NCI-H1105 (cell line): ENCODE measurements at places on chromosomes 11 and 22.

DNA sequence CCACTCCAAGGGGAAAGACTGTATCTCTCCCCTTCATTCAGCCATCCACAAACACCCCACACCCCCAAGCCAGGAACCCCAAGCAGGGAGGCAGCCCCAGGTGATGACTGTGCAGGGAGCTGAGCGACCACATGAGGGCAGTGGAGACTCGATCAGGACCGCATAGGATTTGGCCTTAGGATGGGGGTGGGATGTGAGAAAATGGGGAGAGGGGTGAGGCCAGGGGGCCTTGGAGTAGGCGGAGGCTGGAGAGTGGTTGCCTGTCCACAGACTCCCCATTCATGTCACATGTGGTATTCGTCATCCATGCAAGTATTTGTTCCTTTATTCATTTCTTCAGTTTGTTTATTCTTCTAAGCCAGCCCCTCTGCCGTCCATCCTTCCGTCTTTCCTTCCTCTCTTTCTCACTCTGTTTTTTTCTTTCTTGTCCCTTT lies 2.7 kb upstream of the RHOD start:
- DNase-seq, result peak; percentile 5

- no peak for DNase-seq
Measured at GRCh38 chr11:129012880-129013279, 70.2 kb upstream of the TP53AIP1 start.

DNA sequence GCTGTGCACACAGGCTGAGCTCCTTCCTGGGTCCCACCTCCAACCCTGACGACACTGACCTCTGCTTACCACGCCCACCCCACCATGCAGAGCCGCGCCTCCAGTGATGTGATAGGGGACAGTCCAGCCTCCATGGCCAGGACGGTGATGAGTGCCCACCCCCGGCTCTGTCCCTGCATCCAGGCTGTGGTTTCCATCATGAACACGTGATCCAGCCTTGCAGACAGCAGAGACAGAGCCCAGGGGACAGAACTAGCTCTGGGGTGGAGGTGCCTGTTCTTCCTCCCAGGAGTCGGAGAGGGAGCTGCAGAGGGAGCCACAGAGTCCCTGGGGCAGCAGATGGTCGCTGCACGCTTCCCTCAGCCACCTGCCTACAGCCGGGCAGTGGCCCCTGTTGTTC lies 42.6 kb upstream of the IGSF9B start:
- DNase-seq, result no peak

DNA sequence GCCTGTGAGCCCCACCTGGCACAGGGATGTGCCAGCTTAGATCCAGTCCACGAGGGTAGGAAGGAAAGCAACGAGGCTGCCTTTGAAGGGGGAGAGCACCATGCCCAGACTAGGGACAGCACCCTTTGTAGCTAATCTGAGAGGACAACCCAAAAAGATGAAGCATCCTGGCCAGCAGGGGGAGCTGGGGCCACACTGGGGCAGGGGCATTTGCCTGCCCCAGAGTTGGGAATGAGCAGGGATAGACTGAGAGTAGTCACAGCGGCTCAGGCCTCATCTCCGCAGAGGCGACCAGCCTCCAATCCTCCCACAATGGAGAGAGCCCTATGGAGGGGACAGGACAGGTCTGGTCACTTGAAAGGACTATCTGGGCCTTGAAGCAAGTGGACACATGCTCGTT lies 16.4 kb downstream of the LMO1 start:
- DNase-seq, result no peak

GRCh38 chr11:46315783-46316563 lies 31.3 kb upstream of the DGKZ start:
- DNase-seq, result peak; percentile 39

- DNase-seq, result no peak
Measured at GRCh38 chr11:8289492-8289918, 25.8 kb upstream of the LMO1 start.

- no peak for DNase-seq
Measured at GRCh38 chr22:28102151-28102812, 183.2 kb upstream of the PITPNB start.

DNA sequence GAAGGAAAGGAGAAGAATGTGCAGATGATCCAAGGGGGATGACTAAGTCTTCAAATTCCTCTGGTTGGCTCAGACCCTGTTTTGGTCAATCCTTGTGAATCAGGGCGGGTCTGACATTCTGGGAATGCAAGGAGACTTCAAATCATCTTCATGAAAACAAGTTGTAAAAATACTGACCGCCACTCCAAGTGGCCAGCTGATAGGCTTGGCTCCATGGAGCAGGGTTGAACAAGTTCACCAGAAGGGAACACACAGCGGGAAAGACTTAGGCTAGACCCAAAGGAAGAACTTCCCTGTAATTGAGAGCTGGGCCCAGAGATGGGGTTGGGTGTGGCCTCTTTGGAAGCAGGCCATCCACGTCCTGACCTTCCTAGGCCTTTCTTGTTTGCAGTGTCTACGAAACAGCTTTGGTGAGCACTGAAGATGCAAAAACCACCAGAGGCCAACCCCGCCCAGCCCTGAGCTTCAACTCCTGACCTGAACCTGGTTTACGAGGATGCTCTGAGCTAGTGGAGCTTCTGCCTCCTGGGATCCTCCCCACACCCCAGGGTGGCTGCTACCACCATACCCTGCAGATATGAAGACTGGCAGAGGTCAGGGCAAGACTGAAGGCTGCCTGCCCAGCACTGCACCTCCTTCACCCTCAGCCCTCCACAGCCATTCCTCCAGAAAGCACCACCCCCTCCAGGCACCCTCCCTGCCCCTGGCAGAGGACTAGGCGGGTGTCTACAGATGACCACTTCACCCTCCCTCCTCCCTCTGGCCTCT lies 26.1 kb downstream of the GDPD5 start:
- no peak for DNase-seq

DNA sequence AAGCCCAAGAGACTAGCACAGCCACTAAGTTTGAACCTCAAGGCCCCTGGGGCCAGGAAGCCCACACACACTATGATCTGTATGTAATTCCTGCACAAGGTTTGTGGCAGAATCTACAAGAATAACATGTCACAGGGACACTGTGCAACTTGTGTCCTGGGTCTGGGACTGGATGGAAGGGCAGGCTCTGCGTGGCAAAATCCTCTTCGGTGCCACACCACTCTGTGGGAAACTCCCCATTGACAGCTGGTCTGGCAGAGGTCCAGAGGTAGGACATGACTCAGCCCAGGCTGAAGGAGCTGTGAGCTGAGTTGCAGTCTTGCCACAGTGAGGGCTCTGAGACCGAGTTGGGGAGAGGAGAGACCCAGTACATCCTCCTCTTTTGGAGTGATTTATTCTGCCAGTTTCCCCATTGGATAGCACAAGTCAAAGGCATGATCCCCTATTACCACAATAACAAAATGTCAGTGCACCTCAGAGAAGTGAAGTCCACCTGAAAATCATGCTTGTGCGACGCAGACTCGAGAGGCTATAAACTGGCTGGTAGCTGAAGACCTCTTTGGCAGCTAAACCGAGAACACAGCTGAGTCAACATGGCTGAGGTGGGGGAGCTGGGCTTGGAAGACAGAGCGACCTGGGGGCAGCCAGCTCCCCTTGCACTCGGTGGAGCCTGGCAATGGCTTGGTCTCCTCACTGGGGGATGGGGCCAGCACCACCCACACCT lies 23.3 kb upstream of the SERPIND1 start:
- DNase-seq, result peak; percentile 10

DNA sequence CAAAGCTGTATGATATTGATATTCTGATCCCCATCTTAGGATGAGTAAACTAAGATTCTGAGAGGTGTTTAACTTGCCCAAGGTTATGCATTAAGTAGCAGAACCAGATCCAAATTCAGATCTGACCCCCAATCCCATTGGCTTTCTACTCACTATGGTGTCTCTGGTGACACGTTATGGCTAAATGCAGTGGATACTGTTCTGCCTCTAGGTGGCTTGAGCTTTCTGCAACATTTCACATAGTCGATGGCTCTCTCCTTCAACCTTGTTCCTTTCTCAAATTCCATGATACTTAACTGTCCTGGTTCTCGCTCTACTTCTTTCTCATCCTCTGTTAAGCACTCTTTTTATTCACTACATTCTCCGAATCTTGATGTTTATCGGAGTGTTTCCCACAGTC lies 9.4 kb downstream of the C11orf97 start:
- DNase-seq, result no peak

DNA sequence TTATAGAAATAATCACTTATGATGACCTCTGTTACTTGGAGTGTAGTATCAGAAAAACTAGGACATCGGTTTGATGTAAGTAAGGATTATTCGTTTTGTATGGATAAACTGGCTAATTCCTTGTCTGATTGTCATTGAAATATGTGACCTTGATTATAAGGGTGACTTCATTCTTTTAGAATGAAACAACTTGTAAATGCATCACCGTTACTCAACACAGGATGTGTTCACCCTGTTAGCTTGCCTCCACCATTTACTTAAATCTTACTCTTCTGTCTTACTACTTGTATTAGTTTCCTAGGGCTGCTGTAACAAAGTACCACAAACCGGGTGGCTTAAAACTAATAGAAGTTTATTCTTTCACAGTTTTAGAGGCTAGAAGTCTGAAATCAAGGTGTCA lies 7.9 kb downstream of the SFI1 start:
- DNase-seq, result no peak

- no peak for DNase-seq
Measured at GRCh38 chr22:23086787-23087186, 16.5 kb downstream of the GNAZ start.

- DNase-seq, result no peak
Measured at GRCh38 chr11:284105-285020, 4.6 kb upstream of the PGGHG start.

GRCh38 chr11:44883277-44883676 lies 67.4 kb downstream of the TP53I11 start:
- no peak for DNase-seq

- DNase-seq, result no peak
Measured at GRCh38 chr22:43183496-43184277, 3.2 kb downstream of the TTLL12 start.

GRCh38 chr11:61949169-61950034 lies 749 bp upstream of the BEST1 start:
- DNase-seq, result peak; percentile 71

DNA sequence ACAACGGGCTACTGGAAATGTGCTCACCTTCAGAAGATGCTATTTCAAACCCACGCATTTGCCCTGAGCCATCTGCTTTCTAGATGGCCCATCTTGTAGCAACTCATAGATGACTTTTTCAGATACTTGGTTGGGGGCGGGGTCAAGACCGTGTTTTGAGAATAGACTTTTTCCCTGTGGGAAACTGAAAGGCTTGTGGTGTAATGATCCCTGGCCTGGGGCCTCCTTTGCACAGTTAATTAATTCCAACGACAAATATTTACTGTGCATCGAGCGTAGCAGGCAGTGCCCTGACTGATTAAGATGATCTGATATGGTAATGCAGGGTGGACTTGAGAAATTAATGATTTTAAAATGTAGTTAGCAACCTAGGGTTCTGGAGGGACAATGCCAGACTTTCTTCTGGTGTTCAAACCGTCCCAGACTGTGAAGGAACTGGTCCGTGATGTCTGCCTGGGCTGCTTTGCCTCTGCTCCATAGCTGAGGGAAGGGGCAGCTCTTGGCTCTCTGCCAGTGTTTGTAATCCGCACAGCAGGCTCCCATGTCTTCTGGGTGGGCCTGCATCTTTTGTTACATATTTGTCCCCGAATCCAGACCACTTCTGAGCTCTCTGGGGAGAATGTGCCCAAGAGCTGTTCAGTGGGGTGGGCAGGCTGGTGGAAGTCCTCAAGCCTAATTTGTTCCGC lies 84.8 kb downstream of the ADAMTS15 start:
- DNase-seq, result peak; percentile 2

GRCh38 chr11:133263332-133263731 lies 269.0 kb downstream of the OPCML start:
- no peak for DNase-seq

DNA sequence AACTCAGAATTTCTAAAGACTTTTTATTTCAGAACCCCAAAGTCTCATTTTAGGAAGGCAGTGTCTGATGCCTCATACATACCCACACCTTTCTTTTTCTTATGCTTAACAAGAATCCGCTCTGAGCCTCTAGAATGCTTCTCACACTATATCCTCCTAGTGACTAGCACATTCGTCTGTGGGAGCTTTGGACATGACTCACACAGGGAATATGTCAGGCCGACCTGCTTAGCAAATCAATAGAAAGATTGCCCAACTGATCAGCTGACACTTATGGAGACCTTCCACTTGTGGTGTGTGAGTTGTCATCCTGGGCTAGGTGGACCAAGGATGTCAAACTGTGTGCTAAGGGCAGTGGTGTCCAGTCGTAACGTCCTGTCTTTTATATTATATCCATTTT lies 129.9 kb upstream of the TTC12 start:
- no peak for DNase-seq

GRCh38 chr22:21691816-21692215 lies 26.0 kb downstream of the PPIL2 start:
- no peak for DNase-seq

GRCh38 chr22:39306456-39307361 lies 12.7 kb downstream of the RPL3 start:
- DNase-seq, result no peak

- peak; percentile 79 for DNase-seq
Measured at GRCh38 chr11:77401486-77402217, 72.2 kb downstream of the PAK1 start.

DNA sequence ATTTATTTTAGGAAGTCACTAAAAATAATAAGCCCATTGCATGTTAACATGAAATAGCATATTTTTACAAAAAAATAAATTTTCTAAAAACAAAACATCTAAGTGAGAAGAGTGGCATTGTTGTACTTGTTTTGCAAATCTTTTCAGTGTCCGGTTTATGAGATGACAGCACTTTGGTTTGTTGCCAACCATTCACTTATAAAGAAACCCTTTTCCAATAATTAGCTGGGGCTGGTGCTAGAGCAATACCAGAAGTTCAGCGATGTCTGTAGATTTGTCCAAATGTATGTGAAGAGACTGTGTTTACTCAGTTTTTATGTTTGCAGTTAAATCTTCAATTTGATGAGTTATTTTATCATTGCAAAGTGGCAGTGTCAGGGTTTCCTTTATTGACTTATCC lies 22.1 kb upstream of the KRTAP5-7 start:
- DNase-seq, result peak; percentile 28

GRCh38 chr11:59254286-59254685 lies 41.6 kb upstream of the MPEG1 start:
- DNase-seq, result no peak

GRCh38 chr11:133064152-133064877 lies 468.0 kb downstream of the OPCML start:
- DNase-seq, result peak; percentile 90

DNA sequence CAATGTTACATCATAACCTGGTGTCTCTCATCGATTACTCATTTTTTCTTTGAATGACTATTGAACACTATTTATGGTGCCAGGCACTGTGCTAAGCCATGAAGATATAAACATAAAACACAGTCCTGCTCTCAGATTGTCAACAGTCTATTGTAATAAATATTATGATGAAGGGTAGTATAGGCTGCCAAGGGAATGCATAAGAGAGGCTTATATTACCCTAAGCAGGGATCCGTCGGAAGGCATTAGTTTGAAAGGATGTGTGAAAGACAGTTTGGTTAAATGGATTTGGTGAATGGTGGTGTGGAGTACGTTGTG lies 7.2 kb upstream of the CCDC90B start:
- DNase-seq, result no peak
